Left lung (tissue), 14 donors: ENCODE measurements at places on chromosomes 2 and 18.

- no peak for DNase-seq
These were observed 77.8 kb downstream of the SOCS6 start for GRCh38 chr18:70366670-70367069.

GRCh38 chr2:235201756-235202155 lies 249.9 kb downstream of the SH3BP4 start:
- DNase-seq: no peak

DNA sequence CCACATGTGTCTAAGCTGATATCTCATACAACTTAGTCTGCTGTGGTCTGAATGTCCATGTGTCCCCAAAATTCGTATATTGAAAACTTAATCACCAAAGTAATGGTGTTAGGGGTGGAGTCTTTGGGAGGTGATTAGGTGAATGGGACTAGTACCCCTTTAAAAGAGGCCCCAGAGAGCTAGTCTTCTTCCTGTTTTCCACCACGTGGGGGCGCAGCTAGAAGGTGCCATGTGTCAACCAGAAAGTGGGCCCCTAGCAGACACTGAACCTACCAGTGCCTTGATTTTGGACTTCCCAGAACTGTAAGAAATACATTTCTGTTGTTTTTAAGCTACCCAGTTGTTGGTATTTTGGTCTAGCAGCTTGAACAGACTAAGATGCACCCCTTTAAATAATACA lies 86.6 kb downstream of the ASB1 start:
- no peak for DNase-seq

DNA sequence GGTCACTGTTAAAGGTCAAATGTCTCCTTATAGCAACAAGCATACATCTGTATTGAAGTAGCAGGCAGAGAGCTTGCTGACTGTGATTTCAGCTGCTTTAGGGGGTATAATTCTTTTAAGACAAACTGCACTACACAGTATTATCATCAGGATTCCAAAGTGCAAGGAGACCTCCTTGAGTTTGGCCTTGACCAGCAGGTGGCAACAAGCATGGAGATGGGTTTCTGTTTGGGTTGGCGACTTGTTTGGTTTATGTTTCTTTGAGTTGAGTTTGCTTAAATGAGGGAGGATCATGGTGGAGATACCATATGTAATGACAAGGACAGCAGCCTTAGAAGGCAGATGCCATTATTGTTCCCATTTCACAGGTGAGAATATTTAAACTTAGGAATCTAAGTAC lies 681.0 kb upstream of the ID2 start:
- DNase-seq: no peak

DNA sequence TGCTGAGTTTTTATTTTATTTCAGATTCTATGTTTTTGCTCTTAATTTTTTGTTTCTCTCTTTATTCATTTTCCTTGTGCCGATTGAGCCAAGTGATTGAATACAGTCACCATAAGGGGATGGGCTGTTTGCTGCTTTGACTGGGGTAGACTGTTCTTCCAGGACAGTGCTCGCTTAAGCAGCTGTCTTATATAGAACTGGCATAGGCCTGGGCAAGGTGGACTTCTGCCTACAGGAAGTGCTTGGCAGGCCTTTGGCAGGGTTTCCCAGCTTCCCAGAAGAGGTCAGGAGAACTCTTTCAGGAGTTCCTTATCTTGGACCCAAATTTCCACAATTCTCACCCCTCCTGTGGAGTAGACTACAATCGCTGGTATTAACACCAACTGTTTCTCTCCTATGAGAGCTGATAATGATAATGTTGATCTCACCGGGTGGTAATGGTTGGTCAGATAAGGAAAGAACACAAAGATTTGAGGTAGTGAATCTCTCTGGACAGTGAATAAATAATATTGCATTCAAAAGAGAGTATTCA lies 207.5 kb upstream of the ST6GAL2 start:
- no peak for DNase-seq

DNA sequence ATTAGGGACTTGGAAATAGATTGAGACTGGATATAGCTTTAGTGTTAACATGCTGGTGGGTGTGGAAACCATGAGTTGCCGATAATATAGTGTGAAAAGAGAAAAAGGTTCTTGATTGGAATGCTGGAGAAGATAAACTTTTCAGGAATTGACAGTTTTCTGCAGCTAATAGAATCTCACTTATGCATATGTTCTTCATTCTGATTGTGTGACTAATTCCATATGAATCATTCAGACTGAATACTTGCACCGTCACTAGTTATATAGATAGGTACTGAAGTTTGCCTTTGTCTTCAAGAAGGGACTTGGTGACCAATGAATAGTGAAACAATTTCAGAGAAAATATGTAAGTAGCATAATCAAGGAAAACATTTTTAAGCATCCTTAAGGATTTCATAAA lies 225.7 kb upstream of the FOSL2 start:
- DNase-seq: no peak

GRCh38 chr2:64291181-64291580 lies 147.0 kb upstream of the PELI1 start:
- no peak for DNase-seq

GRCh38 chr2:43013821-43014345 lies 212.5 kb downstream of the ZFP36L2 start:
- no peak for DNase-seq

GRCh38 chr18:463827-464541 lies 36.5 kb downstream of the COLEC12 start:
- DNase-seq: no peak

DNA sequence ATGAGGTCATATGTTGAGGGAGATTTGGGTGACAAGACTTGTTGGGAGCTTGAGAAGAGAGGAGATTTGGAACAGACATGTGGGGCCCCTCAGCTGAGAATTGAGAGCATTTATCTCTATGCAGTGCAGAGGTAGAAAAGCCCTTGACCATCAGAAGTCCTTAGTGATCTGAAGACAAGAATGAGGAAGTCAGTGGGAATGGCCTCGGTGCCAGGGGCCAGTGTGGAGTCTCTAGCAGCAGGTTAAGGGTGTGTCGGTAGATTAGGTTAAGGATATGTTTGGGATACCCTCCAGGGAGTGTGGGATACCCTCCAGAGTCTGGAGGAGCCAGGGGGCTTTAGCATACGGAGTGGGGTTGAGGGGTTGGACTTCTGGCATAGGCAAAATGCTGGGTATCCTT lies 41.6 kb downstream of the FBXO48 start:
- no peak for DNase-seq

- no peak for DNase-seq
These were observed 85.0 kb upstream of the LINC00305 start for GRCh38 chr18:64233851-64234250.

DNA sequence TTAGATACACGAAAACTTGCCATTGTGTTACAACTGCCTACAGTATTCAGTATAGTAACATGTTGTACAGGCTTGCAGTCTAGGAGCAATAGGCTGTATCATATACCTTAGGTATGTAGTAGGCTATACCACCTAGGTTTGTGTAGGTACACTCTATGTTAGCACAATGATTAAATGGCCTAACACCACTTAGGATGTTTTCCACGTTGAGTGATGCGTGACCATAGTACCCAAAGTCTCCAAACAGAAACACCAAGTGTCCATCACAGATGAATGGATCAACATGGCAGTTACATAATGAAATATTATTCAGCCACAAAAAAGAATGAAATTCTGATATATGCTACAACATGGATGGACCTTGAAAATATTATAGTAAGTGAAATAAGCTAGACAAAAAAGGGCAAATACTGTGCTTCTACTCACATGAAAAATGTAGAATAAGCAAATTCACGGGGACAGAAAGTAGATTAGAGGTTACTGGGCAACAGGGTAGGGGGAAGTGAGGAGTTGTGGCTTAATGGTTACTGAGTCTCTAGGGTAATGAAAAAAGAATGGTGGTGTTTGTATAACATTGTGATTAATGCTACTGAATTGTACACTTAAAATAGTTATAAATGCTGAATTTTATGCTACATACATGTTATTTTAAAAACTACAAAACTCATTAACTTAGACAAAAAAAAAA lies 62.6 kb downstream of the TMEM131 start:
- no peak for DNase-seq

DNA sequence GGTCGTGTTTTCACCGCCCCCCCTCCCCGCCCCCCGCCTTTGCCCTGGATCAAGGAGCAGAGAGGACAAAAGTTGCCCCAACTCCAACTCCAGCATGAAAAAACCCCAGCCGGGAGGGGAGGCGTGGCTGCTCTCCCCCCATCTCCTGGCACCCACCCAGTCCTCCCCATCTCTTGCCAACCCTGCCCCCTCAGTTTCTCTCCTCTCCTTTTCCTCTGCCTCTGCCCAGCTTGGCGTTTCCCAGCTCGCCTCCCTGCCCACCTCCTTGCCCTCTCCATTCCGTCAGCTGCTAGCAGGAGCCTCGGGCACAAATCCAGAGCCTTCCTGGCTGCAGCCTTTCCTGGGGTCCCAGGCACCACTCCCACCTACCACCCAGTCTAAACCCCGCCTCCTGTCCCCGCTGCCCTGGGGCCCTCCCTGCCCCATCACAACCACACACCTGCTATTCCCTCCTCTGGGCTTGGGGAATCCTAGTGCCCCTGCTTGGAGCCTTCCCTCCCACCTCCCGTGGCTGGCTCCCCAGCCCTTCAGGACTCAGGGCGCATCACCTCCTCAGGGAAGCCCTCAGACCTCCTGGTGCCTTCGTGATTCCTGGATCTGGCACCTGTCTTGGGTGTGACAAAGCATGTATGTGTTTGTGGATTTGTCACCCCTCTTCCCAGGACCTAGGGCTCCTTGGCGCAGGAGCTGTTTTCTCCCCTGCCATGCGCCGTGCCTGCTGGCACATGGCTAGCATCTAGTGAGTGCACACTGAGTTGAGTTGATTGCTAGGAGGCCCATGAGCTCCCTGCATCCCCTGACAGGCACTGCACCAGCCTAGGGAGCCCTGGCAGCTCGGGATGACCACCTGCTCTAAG lies 209.1 kb downstream of the TFCP2L1 start:
- no peak for DNase-seq

DNA sequence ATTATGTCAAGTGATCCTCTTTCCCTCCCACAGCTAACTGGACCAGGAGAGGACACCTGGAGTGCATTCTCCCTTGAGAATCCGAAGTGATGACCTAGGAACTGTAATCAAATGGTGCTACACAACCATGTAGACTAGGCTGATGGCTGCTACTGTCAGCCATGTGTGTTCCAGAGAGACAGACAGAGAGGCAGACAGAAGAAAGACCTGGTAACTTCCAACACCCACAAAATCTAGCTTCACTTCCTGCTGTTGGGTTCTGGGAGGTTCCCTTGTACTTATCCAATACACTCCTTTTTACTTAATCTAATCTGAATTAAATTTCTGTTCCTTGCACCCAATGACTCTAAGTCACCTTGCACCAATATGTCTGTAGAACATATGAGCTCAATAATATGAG lies 72.3 kb downstream of the AAK1 start:
- DNase-seq: no peak

- DNase-seq: no peak
These were observed 100.5 kb downstream of the SPOPL start for GRCh38 chr2:138602166-138602460.

DNA sequence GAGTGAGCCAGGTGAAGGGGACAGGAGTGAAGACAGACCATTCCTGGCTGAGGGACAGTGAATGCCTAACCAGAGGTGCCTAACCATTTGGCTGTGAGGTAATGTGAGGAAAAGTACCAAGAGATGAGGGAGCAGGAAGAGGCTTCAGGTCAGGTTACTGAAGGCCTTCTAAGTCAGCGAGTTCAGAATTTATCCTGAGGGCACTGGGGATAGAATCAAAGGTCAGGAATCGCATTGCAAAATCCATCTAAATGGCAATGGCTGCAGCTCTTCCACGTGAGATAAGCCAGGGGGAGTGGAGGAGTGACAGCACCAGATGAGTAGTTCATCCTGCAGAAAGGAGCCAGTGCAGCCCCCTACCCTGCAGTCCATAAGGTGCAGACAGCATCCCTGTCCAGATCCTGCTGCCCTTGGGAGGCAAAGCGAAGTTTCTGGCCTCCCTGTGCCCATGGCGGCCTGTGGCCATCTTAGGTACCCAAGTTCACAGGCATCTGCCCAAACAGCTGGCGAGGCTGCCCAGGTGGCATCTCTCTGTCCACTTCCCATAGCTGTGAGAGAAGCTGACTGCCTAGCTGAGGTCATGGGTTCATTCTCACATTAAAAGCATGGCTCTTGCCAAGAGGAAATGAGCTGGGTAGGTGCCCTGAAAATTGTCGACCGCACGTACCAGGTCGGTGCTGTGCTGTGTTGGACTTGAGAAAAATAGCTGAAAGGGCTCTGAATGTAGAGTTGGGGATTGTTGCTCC lies 49.5 kb downstream of the CYP27C1 start:
- no peak for DNase-seq

DNA sequence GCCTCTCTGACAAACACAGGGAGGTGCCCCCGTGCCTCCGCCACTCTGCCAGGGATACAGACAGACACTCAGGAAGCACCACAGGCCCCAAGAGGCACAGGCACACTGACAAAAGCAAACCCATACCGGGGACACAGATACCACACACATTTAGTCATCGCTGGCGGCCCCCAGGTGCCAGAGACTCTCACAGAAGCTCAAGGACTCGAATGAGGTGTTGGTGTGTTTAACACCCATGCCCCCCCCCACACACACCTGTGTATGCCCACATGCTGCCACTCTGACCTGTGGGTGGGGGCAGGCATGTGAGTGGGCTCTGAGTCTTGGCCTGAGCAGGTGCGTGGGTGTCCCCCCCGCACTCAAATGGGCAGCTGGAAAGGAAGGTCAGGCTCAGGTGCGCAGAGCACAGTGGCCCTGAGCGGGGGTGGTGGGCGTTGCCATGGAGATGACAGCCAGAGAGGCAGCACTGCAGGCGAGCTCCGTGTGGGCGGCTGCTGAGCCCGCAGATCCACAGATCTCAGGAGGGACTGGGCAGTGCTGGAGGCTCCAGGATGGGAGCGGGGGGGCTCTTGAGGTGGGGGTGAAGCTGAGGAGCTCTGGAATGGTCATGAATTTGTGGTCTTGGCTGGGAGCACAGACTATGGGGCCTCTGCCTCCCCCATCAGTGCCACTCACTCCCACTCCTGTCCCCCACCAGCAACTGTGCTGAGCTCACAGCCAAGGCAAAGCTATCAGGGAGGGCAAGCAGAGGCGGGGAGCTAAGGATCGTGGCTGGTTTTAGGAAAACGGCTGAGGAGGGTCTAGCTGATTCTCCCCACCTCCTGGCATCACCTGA lies 73.9 kb upstream of the TAF1B start:
- no peak for DNase-seq
